Pulmonary artery endothelial cell (primary cell): ENCODE measurements at places on chromosomes 5 and 9.

GRCh38 chr5:161283296-161283695 is 263.2 kb downstream of the GABRB2 start:
- DNase-seq, result no peak

DNA sequence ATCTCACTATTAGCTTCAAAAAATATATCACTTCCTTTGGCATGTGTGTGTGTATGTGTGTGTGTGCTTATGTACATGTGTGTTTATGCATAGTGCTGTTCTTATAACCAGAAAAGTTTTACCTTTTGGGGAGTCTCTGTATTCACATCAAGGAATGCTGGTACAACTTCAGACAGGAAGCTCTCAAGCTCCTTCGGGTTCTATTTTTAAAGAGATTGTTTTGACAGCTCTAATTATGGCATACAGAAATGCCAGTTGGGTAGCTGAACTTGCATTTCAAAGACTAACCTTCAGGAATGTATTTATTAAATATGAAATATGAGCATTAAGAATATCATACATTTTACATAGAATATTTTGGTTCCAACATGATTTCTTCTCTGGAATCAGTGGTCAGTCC is 163.1 kb downstream of the DTWD2 start:
- DNase-seq, result no peak

DNA sequence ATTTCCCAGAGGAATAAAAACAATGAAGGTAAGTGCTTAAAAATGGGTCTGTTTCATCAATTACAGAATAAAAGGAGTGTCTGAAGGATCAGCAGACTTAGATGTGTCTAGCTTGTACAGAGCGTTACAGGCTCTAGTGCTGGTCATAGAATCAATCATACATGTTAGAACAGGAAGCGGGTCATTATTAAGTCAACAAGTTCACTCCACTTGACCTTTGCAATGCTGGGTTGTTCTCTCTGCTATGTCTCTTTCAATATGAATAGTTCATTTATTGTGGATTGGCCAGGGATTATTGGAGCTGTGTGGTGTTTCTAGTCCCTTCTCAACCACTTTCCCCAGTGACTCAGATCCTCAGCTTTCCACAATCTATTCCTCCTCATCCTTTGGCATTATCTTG is 20.7 kb upstream of the EGFLAM start:
- no peak for DNase-seq

- DNase-seq, result no peak
These were observed 183.1 kb downstream of the TRIO start for GRCh38 chr5:14326035-14326903.

DNA sequence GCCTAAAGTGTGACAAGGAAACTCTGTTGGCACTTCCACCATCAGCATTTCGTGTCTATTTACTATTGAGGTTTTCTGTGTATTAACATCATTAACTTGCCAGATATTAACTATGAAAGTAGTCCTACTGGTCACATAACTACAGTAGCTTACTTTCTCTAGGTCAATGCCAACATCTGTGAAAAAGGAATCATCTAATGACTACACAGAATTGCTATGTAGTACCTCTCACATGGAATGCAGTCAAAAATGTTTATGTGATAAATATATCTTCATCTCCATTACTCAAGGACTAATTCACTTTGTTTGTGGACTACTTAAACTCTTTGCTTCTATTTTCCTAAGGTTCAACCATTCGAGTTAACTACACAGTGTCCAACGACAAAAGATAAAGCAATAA is 2.1 kb downstream of the SCAI start:
- no peak for DNase-seq

DNA sequence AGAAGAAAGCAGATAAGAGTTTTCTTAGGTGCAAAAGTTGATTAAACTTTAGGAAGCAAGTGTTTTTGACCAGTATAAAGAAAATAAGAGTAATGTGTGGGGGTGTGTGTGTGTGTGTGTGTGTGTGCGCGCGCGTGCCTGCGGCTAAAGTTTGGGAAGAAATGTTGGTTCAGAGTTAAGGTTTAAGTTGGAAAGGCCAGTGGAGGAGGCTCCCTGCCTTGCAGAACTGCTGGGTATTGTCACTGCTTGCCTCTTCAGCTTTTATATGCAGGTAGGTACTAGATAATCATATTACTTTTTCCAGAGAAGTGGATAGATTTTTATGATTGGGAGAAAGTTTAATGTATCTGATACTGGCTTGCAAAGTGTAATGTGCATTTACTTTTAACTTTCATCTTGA is 2.0 kb downstream of the PIK3R1 start:
- no peak for DNase-seq

DNA sequence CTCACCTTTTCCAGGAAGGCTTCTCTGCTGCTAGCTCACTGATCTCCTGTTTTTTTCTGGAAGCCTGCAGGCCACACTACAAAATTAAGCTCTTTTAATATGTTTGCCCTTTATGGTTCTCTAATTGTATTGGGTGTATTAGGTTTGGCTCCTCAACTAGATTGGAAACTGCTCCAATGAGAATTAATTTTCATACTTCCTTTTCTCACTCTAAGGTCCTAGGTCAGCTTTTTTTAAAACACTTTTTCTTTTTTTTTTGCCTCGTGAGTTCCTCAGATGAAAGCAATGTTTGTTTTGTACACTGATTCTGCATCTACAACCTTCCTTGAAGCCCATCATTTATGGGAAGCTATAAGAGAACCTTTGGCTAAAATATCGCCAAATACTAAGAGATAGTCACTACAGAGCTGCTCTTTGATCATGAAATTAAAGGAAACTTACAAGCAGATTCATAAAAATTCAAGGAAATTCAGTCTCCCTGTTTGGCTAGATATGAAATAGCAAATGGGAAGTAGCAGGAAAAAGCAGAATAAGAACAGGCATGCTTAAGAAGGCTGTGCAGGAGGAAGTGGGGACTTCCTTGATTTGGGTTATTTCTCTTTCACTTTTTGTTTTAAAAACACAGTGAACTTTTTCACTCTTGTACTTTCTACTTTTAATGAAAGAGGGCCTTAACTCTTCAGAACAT is 55.2 kb upstream of the FYB1 start:
- no peak for DNase-seq
